ENCODE measurements at places on chromosomes 4 and X.

- no peak for DNase-seq
Measured at GRCh38 chr4:7658341-7659204, 223.8 kb upstream of the PSAPL1 start.

DNA sequence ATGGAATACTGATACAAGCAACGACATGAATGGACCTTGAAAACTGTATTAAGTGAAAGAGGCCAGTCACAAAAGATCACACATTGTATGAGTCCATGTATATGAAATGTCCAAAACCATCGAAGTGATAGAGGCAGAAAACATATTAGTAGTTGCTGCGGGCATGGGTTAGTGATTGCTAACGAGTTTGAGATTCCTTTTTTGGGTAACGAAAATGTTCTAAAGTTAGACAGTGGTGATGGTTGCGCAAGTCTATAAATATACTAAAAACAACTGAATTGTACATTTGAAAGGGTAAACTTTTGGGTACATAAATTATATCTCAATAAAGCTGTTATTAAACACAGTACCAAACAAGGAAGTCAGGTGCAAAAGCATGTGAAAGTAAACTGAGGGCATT lies 234.5 kb downstream of the FBXW7 start:
- no peak for DNase-seq

DNA sequence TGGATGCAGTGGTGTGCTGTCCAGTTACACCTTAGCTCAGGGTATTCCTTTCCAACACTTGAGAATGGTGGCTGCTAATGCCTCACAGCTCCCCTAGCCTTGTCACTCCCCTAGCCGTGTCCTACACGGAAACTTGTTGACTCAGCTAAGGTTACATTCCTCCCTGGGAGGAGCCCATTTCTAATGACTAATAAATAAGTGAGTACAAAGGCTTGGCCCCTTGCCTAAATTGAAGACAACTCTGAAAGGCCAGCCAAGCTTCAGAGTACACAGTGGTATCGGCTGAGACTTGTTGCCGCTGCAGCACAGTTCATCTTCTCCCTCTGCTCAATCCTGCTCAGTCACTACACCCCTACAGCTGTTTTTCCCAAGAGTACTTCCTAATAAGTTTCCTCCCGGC lies 21.2 kb upstream of the SLC25A31 start:
- DNase-seq, result no peak

DNA sequence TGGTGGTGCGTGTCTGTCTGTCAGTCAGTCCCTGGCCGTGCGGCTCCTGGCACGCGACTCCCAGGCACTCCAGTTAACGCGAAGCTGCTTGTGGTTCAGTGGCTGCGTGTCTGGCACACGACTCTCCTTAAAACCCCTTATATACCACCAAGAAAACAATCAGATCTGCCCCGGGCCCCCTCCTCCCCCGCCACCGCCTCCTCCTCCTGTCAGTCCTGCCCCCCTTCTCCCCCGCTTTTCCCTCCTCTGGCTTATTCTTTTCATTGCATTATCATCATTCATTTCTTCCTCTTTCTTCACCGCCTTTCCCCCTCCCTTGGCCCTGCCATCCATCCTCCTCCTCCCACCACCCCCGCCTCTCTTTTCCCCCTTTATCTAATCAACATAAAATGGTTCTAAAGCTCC lies at the start of gene NEUROG2:
Gene NEUROG2 (minus strand): TSS at position 115 of the 405 bp plus-strand sequence. CDS start 705 bp downstream, outside the sequence.
- no peak for DNase-seq

GRCh38 chr4:36274158-36274557 lies 7.3 kb upstream of the DTHD1 start:
- no peak for DNase-seq

GRCh38 chr4:87982036-87982435 lies 6.5 kb downstream of the SPP1 start:
- no peak for DNase-seq

GRCh38 chrX:122579036-122579435 lies 605.0 kb upstream of the GRIA3 start:
- no peak for DNase-seq

DNA sequence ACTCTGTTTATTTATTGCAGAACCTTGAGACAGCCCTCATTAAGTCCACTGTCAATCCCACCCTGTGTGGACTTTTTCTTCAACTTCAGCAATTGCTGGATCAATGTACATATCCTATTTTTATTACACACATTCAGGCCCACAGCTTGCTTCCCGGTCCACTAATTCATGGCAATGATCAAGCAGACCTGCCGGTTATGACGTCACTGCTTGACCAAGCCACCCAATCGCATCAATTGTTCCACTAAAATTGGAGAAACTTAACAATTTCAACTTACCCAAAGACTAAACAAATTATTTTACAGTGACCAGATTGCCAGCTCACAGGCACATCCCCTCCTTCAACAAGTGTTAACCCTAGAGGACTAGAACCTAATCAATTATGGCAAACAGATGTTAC lies 240.4 kb upstream of the MAGEB18 start:
- DNase-seq, result no peak

DNA sequence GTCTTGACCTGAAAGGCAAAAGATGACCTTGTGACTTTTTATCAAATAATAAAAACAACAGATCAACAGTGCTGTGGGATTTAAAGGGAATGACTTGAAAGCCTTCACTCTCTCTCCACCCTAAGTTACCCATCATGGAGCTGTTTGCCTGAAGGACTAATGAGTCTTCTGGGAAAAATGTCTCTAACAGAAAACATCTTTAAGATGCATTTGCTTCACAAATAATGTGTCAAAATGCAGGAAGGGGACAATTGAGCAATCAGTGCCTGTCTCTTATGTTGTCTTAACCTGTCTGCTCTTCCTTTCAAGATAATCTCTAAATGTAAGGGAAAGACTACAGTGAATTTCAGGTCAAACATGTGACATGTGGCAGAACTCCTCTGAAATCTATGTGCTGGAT lies 766.6 kb downstream of the PDHA2 start:
- DNase-seq, result no peak

DNA sequence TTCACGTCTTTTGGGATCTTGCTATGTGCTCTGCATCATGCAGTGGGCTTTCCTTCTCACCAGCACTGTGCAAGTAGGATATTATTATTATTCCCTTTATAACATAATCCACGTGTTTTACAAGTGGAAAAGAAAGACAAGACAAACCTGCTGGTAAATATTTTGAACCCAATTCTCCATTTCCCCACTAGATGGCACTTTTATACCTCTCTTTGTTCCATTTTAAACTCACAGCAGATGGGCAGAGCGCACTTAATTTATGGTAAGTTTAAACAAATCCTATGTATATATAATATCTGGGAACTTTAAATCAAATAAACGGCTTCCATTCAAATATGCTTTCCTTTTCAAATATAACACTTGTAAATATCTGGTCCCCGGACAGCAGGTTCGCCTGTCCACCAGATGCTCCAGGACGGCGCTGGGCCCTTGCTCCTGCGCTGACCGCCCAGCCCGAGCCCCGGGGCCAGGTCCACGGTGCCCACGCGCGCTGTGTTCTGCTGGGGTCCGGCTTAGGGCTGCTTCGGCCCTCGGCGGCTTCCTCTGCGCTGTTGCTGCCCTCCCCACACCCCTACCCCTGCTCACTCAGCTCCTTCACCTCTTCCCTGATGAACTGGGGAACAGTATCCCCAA lies 31.1 kb downstream of the F11 start:
- no peak for DNase-seq

- no peak for DNase-seq
Measured at GRCh38 chr4:98290511-98290910, 29.3 kb downstream of the RAP1GDS1 start.
